ENCODE measurements at places on chromosomes 5 and 9.

DNA sequence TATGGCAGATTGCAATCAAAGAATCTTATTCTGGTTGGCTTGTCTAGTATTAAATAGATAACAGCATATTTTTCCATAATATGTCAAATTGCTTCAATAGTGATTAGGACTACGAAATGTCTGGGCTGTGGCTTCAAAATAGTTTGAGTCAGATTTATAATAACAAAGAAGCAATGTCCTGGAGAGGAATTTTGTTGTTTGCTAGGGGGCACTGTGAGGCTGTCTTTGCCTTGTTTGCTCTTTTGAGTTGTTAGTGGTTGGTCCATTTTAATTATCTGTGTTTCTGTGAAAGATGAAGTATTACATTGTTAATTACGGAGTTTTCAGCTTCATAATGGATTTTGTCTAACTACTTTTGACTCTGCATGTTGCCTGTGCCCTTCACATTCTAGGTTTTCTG lies 713.6 kb downstream of the TLE4 start:
- DNase-seq: peak; percentile 2

- no peak for DNase-seq
Observed at GRCh38 chr5:57937025-57937424, 454.4 kb upstream of the ACTBL2 start.

DNA sequence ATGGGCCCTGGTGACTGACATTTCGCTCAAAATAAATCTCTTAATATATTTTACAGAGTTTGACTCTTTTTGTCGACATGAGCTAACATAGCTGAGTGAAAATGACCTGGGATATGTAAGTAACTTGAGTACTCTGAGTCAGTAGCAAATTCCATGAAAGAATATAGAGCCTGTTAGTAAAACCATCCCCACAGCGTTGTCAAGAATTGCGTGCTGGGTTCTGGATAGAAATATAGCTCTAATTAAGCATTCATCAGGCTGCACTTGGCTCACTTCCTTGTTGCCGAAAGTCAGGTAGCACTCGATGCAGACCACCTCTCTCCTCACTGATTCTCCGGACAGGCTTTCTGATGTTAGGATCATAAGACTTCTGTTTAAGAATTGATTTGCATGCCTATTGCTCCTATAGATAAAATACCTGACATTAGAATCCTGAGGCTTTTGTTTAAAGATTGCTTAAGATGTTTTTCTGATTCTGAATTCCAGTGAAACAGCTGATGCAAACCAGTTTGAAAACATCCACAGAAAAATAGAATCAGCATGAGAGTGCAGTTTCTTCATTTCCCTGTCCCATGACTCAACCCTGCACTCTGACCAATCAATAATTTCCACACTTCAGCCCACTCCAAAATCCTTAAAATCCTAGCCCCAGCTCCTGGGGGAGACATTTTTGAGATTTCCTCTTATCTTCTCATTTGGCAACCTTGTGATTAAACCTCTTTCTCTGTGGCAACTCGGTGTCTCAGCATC lies 310.6 kb downstream of the DIRAS2 start:
- peak; percentile 45 for DNase-seq

DNA sequence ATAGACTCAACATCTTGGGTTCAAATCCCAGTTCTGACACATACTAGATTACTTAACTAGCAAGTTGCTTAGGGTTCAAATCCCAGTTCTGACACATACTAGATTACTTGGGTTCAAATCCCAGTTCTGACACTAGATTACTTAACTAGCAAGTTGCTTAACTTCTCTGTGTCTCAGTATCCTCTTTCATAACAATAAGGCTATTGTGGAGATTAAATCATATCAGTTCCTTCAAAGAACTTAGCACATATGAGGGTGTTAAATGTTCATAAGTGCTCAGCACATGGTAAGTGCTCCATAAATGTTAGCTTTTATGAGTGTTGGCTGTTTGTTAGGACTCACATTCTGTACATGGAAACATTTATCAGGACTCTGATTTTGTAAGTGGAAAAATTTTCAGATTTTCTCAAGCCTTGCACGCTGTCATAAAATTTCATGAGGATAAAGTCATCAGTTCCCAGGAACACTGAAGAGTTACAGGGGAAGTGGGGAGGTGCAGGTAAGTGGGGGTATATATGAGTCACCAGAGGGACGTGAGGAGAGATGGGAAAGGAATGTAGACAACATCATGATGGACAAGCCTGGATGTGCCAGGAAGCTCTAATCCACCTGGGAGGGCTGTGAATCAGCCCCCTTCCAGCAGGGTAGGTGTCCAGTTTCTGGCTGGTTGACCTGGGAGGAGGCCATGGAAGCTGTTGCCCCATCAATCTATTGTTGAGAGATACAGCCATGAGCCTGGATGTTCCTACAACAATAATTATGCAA lies 532.2 kb upstream of the WWC1 start:
- no peak for DNase-seq

DNA sequence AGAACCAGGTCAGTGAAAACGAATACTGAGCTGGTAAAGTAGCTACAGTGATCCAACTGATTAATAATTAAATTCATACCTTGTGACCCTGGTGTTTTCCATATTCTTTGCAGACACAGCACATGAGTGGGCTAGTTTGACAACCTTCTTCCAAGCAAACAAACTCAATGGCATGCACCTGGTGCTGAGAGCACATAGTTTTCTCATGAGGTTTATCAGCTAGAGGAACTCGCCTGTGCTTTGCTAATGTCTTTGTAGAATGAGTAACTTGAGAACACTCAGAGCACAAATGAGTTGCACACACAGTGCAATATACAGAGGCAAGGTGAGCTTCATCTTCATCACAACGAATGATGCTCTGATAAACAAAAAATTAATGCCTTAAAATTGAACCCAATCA lies 12.6 kb downstream of the TRIM23 start:
- DNase-seq: peak; percentile 94

DNA sequence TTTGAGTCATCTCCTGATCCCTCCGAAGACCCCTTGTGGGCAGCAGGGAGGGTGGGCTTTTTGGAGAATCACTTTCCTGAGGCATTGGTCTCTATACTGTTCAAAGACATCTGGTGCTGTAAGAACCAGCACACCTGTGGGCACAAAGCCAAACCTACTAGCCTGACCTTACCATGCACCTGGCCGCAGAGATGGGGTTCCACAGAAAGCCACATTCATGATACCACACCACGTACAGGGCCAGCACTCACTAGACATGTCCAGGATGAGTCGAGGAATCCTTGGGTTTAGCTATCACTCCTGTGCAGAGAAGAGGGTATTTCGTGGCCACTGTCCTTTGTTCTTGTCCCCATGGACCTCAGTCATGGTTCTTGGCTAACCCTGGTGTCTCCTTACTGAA lies 203.4 kb downstream of the CACNA1B start:
- DNase-seq: no peak

DNA sequence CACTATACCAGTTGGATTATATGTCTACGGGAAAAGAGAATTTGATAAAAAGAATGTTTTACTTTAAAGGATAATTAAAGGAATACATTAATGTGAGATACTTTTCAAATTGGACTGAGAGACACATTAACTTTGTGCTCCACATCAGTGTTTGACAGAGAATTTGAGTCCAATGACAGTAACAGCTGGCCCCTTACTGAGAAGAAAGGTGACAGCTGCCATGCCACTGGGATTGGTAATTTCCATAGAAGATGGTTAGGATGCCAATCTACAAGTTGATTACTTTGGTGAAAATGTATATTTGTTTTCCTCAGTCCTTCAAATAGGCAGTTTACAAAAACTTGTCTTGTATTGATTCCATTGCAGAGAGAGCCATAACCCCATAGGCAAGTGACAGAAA lies 578.4 kb downstream of the SLCO4C1 start:
- DNase-seq: no peak

GRCh38 chr9:19641046-19641445 lies 147.8 kb downstream of the SLC24A2 start:
- no peak for DNase-seq

GRCh38 chr9:95876138-95876444 lies 600 bp downstream of the ERCC6L2 start:
- no peak for DNase-seq

DNA sequence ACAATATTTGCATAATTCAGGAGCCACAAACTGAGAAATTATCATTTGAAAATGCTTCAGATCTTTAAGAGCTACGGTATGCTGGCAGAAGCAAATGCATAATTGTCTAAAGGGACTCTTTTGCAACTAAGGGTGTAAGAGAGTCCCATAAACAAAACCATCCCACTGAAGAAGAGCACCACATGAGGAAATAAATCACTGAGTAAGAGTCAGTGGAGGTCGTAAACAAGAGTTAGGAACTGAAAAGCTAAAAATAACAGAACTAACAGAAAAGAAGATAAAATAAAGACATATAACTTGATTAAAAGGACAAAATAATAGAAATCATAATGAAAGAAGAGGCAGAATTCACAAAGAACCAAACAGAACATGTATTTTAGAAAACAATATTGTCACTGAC lies 3.5 kb upstream of the SMC2 start:
- DNase-seq: no peak

GRCh38 chr9:94855903-94856302 lies 129.4 kb downstream of the AOPEP start:
- no peak for DNase-seq

GRCh38 chr5:83991566-83992224 lies 271.0 kb upstream of the HAPLN1 start:
- DNase-seq: no peak

Measured in ACHN (cell line).